Kidney capillary endothelial cell (primary cell): ENCODE measurements at places on chromosomes 5 and 9.

GRCh38 chr5:19625562-19625961 is 362.4 kb downstream of the CDH18 start:
- no peak for DNase-seq

- DNase-seq, result no peak
Measured at GRCh38 chr5:53397141-53397757, 83.2 kb upstream of the FST start.

GRCh38 chr9:112433499-112434392 is 52.9 kb upstream of the KIAA1958 start:
- no peak for DNase-seq

- no peak for DNase-seq
Measured at GRCh38 chr5:126897851-126898630, 121.1 kb downstream of the LMNB1 start.

- no peak for DNase-seq
Measured at GRCh38 chr9:79970146-79970425, 398.3 kb downstream of the TLE4 start.
